ENCODE measurements at places on chromosomes 4 and X.

DNA sequence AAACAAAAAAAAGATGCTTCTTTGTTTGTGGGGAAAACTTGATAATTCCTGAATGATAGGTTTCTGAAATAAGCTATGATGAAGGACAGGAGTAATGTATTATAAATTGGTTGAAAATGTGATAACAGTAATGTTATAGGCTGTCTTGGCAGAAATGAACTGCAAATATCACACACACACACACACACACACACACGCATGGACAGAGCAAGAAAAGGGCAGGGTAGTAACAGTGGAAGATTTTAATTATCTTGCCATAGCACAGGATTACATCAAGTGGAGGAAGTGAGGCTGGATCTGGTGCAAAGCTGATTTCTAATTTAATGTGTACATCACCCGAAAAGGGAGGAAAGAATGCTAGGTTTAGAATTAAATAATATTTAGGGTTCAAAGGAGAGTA lies 97.5 kb upstream of the CXXC4 start:
- DNase-seq, result no peak

GRCh38 chr4:31442236-31442635 lies 722.1 kb downstream of the PCDH7 start:
- DNase-seq, result no peak

GRCh38 chr4:109195646-109196045 lies 106.8 kb downstream of the COL25A1 start:
- no peak for DNase-seq

- no peak for DNase-seq
Measured at GRCh38 chr4:145756244-145756643, 76.3 kb downstream of the C4orf51 start.

DNA sequence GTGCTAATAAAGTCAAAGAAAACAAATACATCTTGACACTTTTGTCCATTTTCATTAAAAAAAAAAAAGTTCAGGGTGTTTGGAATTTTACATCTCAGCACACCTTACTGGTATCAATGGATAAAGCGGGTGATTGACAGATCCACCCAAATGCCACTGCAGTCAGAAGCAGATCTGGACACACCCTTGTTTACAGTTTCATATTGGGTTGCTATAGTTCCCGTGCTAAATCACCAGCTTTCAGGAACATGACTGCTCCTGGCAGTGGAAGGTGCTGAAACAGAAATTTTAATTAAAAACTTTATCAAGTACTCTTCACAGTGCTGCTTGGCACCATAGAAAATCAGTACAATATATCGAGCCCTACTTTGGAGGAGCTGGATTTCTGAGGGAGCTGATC lies 116.3 kb downstream of the STOX2 start:
- DNase-seq, result no peak

DNA sequence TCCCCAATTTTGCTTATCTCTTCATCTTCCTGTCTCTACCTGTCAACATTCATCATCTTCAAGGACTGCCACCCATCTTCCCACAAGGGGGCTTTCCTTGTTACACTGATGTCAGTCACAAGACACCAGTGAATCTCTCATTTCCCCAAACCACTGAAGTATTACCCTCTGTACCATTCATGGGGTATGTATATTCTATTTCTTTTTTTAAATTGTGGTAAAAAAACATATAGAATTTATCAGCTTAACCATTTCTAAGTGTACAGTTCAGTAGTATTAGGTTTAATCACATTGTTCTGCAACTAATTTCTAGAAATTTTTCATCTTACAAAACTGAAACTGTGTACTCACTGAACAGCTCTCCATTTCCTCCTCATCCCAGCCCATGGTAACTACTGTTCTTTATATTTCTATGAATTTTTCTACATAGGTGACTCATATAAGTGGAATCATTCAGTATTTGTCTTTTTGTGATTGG lies 98.6 kb downstream of the LARP7 start:
- no peak for DNase-seq

GRCh38 chrX:9498236-9498635 lies 33.4 kb downstream of the TBL1X start:
- DNase-seq, result no peak

Data from fibroblast of skin of abdomen (primary cell).